NCI-H526 (cell line): ENCODE measurements at places on chromosomes 4 and X.

- DNase-seq, result no peak
Observed at GRCh38 chr4:186557486-186557885, 2.1 kb upstream of the MTNR1A start.

DNA sequence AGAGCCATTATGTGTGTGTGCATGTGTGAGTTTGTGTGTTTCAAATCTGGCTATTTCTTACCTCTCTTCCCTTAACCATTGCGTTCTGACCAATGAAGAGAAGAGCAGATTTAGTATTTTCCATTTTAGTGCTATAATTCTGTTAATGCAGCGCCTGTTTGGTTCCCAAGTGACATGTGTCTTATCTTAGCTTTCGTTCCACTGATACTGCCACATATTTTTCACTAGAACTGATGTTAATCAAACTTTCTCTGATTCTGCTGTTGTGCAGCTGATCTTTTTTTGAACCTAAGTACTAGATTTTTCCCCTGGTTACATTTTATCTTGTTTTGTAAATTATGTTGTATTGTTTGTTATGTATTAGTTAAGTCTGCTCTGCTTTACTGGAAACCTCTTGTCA, 152.9 kb upstream of the MID1 start:
- no peak for DNase-seq

DNA sequence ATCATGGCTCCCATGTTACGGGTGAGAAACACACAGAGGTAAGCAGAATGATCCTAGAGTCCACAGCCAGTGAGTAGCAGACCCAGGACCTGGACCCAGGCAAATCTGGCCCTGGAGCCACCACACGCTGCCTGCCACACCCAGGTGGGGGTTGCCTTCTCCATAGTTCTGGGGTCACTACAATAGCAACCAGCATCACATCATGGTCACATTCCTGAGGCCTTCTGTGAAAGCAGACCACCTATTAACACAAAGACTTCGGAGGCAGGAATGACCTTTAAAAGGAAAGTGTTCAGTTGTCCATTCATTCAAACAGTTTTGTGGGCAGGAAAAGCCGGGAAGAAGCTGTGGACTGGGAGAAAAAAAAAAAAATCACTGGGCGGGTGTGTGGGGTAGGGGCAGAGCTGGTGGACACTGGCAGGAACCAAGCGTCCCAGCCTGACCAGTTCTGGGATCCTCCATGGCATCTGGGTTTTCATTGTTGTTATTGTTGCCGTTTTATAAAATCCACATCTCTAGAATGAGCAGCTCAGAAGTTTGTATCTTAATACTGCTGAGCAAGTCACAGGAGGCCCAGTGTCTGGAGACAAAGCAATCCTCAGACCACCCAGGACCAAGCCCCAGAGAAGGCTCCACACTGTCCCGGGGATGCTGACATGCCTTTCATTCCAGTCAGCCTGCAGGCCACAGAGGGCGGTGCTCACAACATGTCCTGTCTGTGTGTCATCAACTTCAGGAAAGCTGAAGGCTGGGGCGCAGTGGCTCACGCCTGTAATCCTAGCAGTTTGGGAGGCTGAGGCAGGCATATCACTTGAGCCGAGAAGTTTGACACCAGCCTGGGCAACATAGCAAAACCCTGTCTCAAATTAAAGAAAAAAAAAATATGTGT, 67.0 kb downstream of the SEL1L3 start:
- no peak for DNase-seq

- no peak for DNase-seq
Observed at GRCh38 chrX:16239211-16239610, 71.9 kb downstream of the MAGEB17 start.

DNA sequence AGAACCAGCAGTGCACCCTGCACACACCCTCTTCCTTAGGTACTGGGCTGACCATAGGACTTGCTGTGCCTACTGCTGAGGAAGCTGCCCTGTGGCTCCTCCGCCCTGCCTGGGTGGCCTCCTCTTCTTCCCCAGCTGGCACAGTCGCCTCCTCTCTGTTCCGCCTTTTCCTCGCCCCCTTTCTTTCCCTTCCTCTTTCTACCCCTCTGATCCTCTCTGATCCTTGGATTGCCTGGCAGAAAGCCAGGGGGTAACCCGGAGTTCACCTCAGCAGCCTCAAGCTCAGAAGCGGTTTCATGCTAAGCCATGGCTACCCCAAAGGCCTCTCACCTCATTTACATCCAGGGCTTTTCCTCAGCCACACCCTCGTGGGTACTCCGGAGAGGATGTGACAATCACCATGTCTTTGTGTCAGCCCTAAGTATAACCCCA, 136.2 kb downstream of the SMIM20 start:
- DNase-seq, result no peak

DNA sequence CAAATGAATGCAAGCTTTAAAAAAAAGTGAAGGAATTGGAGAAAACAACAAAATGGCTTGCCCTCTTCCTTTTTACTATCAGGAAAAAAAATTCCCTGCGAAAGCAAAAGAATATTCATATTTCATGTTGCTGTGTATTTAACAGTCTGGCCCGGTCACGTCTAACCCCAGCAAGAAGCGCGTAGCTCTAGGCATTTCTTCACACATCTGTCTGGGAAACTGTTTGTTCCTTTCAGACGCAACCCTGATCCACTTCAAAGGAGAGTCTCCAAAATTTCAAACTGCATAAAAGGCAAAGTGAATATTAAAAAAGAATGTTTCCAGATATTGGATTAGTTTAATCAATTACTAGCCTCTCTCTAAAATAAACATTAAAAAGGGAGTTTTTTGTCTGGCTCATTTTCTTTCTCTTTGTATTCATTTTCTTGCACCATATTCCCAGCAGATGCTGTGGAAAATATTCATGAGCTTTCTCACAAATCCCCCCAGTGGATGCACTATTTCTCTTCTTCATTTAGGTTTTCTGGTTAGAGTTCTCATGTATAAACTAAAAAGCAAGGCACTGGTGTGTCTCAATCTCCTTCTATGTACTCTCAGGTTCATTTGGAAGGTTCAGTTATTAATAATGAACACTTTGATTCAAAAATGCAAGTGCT, 145.3 kb downstream of the MID1 start:
- no peak for DNase-seq

DNA sequence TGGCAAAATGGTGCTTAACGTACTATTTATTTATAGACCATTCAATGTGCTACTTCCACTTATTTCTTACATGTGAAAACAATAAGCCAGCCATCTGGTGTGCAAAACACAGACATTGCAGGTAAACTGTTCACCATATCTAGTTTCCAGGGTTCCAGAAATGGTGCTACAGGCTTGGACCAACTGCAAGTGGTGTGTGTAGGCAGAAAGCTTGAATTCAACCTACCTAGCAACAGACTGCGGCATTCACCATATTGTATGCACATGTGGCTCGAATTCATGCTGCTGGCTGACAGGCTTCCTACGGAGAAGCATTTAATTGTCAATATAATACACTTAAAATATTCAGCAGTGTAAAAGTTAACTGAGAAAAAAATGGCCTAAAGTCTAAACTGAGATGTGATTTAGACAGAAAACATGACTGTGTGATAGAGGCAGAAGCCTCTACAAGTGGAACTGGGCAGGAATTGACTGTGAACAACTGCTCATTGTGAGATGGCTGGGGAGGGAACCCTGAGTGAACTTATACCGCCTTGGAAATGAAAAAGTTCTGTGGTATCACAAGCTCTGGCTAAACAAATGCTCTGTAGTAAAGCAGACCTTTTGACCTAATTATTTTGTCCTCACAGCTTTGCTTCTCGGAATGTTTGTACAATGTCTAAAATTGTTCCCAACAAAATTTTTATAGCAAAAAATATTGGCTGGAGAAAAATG, 434.7 kb downstream of the GRIA2 start:
- DNase-seq, result no peak

GRCh38 chr4:169338241-169338640, 67.5 kb upstream of the SH3RF1 start:
- no peak for DNase-seq

GRCh38 chr4:8606476-8606875, 13.9 kb downstream of the CPZ start:
- DNase-seq, result no peak

GRCh38 chr4:140837736-140838135, 81.6 kb upstream of the TBC1D9 start:
- no peak for DNase-seq

DNA sequence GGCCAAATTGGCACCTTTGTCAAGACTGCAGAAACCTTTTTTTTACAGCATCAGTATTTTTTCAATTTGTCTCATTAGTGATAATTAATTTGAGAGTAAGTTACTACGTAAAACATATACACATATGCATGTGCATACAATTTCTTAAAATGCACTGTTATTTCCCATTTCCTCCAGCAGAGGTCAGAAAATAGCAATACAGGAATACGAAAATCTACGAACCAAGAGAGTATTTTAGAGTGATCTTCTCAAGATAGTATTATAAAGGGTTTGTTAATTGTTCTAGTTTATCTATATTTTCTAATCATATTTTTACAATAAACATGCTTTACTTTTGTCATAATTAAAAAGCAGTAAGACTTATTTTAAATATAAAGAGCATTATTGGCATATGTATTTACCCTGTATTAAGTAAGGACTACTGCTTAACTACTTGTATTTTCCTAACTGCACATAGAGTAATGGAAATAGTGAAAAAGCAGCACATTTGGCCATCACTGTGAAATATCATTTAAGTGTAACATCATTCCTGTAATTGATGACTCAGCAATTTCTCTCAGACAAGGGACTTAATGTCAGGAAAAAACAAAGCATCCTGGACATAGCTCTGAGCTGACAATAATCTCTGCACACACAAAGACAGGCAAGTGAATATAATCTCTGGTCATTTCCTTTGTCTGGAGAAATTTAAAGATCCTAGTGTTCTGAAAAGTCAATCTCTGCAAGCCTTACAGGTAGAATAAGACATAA, 45.6 kb downstream of the MAOB start:
- no peak for DNase-seq
